ENCODE measurements at places on chromosomes 7 and 10.

- no peaks in the 10 kb centered on the region for H3K4me1 ChIP-seq
- no peak for DNase-seq
- H3K36me3 ChIP-seq: no peaks in the 10 kb centered on the region
- peaks cover 18% of the 10 kb centered on the region for H3K27me3 ChIP-seq
These were observed 174.3 kb downstream of the ADAM12 start for GRCh38 chr10:126214021-126214420.

DNA sequence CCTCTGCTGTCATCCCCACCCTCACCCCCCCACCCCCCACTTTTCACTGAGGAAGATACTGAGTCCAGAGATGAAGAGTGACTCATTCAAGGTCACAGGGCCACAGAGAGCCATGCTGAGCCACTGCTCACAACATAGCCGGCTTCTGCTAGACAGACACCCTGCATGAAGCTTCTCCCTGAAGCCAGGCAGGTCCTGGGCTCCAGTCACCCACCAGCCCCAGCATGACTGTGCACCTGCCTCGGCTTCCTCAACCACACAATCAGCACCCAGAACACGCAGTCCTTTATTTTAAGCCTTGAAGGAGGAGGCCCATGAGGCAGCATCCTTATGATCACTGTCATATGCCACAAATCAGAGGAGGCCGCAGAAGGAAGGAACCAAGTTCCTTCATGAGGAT, 19.2 kb upstream of the PRKAG2 start:
- no peak for DNase-seq
- no peaks in the 10 kb centered on the region for H3K36me3 ChIP-seq
- no peaks in the 10 kb centered on the region for H3K4me1 ChIP-seq
- H3K27me3 ChIP-seq: peaks cover 16% of the 10 kb centered on the region
- no peak overlapping the region for H3K4me3 ChIP-seq

GRCh38 chr10:63553031-63553430, 31.8 kb downstream of the REEP3 start:
- H3K27ac ChIP-seq: peak overlapping the region; percentile 25
- no peak overlapping the region for H3K4me3 ChIP-seq
- peaks cover 12% of the 10 kb centered on the region for H3K36me3 ChIP-seq

DNA sequence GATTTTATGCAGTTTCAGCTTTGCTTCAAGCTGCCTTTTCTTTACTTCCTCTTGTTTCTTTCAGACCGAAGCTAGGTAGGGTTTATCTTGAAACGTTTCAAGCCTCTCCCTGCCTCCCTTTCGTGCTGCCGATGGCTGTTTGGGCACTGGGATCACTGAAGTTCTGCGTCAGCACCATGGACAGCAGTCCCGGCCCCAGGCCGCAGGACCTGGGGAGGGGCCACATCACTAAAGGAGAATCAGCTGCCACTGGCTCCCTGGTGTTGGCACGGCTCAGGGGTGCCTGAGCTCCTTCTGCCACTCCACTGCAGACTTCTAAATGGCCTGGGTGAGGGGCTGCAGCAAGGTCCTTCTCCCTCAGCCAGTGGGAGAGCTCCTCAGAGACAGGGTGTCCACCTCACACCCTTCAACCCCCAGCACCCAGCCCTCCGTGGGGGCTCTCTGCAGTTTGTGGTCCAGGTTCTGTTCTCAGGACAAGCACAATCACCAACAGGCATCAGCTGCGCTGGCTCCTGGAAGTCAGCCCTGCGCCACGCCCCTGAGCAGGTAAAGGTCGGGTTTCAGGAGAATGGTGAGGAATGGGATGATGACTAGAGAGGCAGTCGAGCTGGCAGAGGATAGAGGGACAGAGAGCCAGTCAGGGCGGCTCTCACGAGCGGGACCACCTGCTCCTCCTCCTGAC, 387.2 kb downstream of the TCERG1L start:
- no peak overlapping the region for H3K27ac ChIP-seq
- no peak for DNase-seq
- no peaks in the 10 kb centered on the region for H3K36me3 ChIP-seq
- no peaks in the 10 kb centered on the region for H3K4me1 ChIP-seq
- H3K4me3 ChIP-seq: no peak overlapping the region

- no peaks in the 10 kb centered on the region for H3K4me1 ChIP-seq
- H3K27me3 ChIP-seq: no peaks in the 10 kb centered on the region
- no peak for DNase-seq
These were observed 202.2 kb downstream of the VTI1A start for GRCh38 chr10:112649006-112649821.

DNA sequence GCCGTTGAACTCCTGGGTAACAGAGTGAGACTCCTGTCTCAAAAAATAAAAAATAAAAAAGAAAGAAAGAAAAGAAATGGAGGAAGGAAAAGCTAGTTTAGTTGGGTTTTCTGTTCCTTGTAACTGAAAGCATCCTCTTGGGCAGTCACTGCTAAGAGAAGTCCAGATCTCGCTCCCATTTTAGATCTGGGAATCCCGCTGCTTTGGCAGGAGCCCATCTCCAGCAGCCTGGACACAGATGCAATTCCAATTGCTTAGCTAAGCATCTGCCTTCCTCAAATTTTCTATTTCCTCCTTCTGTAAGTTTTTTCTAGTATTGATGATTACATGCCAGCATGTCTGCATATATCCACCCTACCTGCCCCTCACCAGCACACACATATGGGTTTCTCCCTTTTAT, 54.1 kb downstream of the DENND2A start:
- no peaks in the 10 kb centered on the region for H3K4me1 ChIP-seq
- H3K36me3 ChIP-seq: no peaks in the 10 kb centered on the region
- H3K27me3 ChIP-seq: no peaks in the 10 kb centered on the region
- no peak for DNase-seq

Measured in activated naive CD8-positive, alpha-beta T cell treated with anti-CD3 and anti-CD28 coated beads for 36 hours (primary cell).